ENCODE measurements at places on chromosomes 13 and 19.
A peak's percentile ranks its signal among the peaks of the same experiment; 100 is the strongest.

- peaks cover 27% of the 10 kb centered on the region for H3K27me3 ChIP-seq
- no peaks in the 10 kb centered on the region for H3K4me1 ChIP-seq
- peak; percentile 10 for DNase-seq
- no peak overlapping the region for H3K27ac ChIP-seq
- H3K36me3 ChIP-seq: no peaks in the 10 kb centered on the region
- no peak overlapping the region for H3K4me3 ChIP-seq
Observed at GRCh38 chr13:111503905-111504695, 183.7 kb downstream of the TEX29 start.

GRCh38 chr13:29489650-29490560 is 105.6 kb downstream of the SLC7A1 start:
- H3K4me3 ChIP-seq: no peak overlapping the region
- no peaks in the 10 kb centered on the region for H3K36me3 ChIP-seq
- H3K27me3 ChIP-seq: no peaks in the 10 kb centered on the region
- no peak overlapping the region for H3K27ac ChIP-seq
- no peak for DNase-seq
- no peaks in the 10 kb centered on the region for H3K4me1 ChIP-seq

- no peaks in the 10 kb centered on the region for H3K27me3 ChIP-seq
- H3K36me3 ChIP-seq: no peaks in the 10 kb centered on the region
- no peak overlapping the region for H3K27ac ChIP-seq
Observed at GRCh38 chr19:30160426-30160825, 211.8 kb upstream of the ZNF536 start.

GRCh38 chr13:97627566-97627965 is 193.6 kb downstream of the RAP2A start:
- no peak overlapping the region for H3K27ac ChIP-seq
- H3K4me3 ChIP-seq: no peak overlapping the region
- H3K36me3 ChIP-seq: no peaks in the 10 kb centered on the region
- no peak for DNase-seq

DNA sequence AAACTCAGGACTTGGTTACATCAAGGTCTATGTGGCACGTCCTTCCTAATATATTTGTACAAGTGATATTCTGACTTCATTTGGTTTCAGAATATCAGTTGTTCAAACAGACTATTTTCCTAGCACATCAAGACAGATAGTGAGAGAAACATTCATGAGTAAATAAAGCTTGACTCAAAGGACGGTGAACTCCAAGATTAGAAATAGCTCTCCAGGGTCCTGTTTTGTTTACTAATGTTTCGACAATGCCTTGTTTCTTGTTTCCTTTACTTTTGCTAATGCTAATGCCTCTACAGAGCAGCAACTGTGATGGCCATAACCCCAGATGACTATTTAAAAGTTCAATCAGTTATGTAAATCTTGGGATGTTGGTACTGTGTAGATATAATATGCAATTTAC is 313.9 kb downstream of the KLF12 start:
- no peak overlapping the region for H3K27ac ChIP-seq
- H3K4me3 ChIP-seq: no peak overlapping the region
- no peak for DNase-seq
- no peaks in the 10 kb centered on the region for H3K4me1 ChIP-seq

DNA sequence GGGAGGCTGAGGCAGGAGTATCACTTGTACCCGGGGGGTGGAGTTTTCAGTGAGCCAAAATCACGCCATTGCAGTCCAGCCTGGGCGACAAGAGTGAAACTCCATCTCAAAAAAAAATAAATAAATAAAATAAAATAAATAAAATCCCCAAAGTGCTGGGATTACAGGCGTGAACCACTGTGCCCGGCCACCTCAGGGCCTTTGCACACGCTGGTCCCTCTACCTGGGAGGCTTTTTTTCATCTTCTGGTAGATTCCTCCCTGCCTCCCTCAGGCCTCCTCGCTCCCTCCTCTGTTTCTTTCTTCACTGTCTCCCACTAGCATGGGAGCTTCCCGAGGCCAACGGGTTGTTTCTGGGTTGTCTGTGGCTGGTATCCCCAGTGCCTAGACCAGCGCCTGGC is 15.1 kb downstream of the MYBPC2 start:
- DNase-seq: no peak
- no peaks in the 10 kb centered on the region for H3K4me1 ChIP-seq
- no peak overlapping the region for H3K4me3 ChIP-seq
- H3K36me3 ChIP-seq: no peaks in the 10 kb centered on the region

- no peak overlapping the region for H3K4me3 ChIP-seq
- H3K27me3 ChIP-seq: no peaks in the 10 kb centered on the region
- no peak overlapping the region for H3K27ac ChIP-seq
- no peak for DNase-seq
- H3K36me3 ChIP-seq: no peaks in the 10 kb centered on the region
- H3K4me1 ChIP-seq: no peaks in the 10 kb centered on the region
Observed at GRCh38 chr13:26816881-26817280, 56.3 kb upstream of the GPR12 start.

- peak overlapping the region; percentile 10 for H3K27ac ChIP-seq
- no peaks in the 10 kb centered on the region for H3K36me3 ChIP-seq
- no peaks in the 10 kb centered on the region for H3K27me3 ChIP-seq
- no peaks in the 10 kb centered on the region for H3K4me1 ChIP-seq
- H3K4me3 ChIP-seq: no peak overlapping the region
- no peak for DNase-seq
Observed at GRCh38 chr13:46622630-46623256, 69.8 kb downstream of the LRCH1 start.

- DNase-seq: no peak
- no peaks in the 10 kb centered on the region for H3K4me1 ChIP-seq
- no peaks in the 10 kb centered on the region for H3K36me3 ChIP-seq
- no peaks in the 10 kb centered on the region for H3K27me3 ChIP-seq
Observed at GRCh38 chr13:43081866-43082265, 58.5 kb downstream of the DNAJC15 start.

GRCh38 chr13:99087954-99088491 is 110.2 kb upstream of the DOCK9 start:
- no peaks in the 10 kb centered on the region for H3K27me3 ChIP-seq
- no peak for DNase-seq
- no peaks in the 10 kb centered on the region for H3K36me3 ChIP-seq
- H3K4me3 ChIP-seq: peak overlapping the region; percentile 82

- no peaks in the 10 kb centered on the region for H3K4me1 ChIP-seq
- DNase-seq: no peak
- no peak overlapping the region for H3K4me3 ChIP-seq
- no peaks in the 10 kb centered on the region for H3K36me3 ChIP-seq
- H3K27me3 ChIP-seq: no peaks in the 10 kb centered on the region
- no peak overlapping the region for H3K27ac ChIP-seq
Observed at GRCh38 chr13:40375489-40376171, 290.8 kb downstream of the FOXO1 start.

GRCh38 chr19:48127561-48127960 is 16.9 kb upstream of the PLA2G4C start:
- H3K27me3 ChIP-seq: no peaks in the 10 kb centered on the region
- no peak overlapping the region for H3K4me3 ChIP-seq
- H3K4me1 ChIP-seq: no peaks in the 10 kb centered on the region
- H3K36me3 ChIP-seq: no peaks in the 10 kb centered on the region
- no peak overlapping the region for H3K27ac ChIP-seq

DNA sequence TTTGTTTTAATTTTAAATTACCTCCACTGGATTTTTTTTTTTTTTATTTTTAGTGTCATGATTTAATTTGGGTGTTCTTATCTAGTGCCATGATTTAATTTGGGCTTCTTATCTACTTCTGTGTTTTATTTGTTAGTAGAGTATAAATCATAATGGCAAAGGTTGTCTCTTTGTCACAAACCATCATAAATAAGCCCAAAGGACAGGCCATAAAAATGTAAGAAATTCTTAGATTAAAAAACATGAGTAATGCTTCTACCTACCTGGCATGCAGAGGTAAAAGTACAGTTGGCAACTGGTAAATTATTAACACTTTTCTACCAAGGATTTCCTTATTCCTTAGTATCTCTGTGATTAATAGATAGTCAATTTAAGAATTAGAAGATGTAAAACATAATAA is 55.2 kb downstream of the ERCC5 start:
- H3K27me3 ChIP-seq: no peaks in the 10 kb centered on the region
- no peak for DNase-seq
- no peak overlapping the region for H3K4me3 ChIP-seq
- no peaks in the 10 kb centered on the region for H3K36me3 ChIP-seq
- H3K27ac ChIP-seq: no peak overlapping the region

- no peaks in the 10 kb centered on the region for H3K36me3 ChIP-seq
- no peak overlapping the region for H3K4me3 ChIP-seq
- no peak overlapping the region for H3K27ac ChIP-seq
- no peaks in the 10 kb centered on the region for H3K4me1 ChIP-seq
- H3K27me3 ChIP-seq: no peaks in the 10 kb centered on the region
- DNase-seq: no peak
Observed at GRCh38 chr13:104632736-104633135, 1566.5 kb upstream of the SLC10A2 start.

GRCh38 chr19:14027856-14028450 is at the start of gene RLN3:
Gene RLN3, plus strand, starts transcription at chr19:14028148. Its CDS starts 57 bp downstream, at chr19:14028205.
- no peak within 1 kb of the TSS for H3K4me3 ChIP-seq
- no peaks in the 10 kb centered on the region for H3K36me3 ChIP-seq
- no peaks in the 10 kb centered on the region for H3K27me3 ChIP-seq
- H3K4me1 ChIP-seq: peaks cover 4% of the 10 kb centered on the region

DNA sequence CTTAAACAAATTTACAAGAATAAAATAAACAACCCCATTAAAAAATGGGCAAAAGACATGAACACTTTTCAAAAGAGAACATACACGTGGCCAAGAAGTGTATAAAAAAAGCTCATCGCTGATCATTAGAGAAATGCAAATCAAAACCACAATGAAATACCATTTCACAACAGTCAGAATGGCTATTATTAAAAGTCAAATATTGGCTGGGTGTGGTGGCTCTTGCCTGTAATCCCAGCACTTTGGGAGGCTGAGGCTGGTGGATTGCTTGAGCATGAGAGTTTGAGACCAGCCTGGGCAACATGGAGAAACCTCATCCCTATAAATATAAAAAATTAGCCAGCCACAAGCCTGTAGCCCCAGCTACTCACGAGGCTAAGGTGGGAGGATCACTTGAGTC is 89.9 kb downstream of the UBL3 start:
- no peak overlapping the region for H3K4me3 ChIP-seq
- no peak for DNase-seq
- no peaks in the 10 kb centered on the region for H3K4me1 ChIP-seq
- H3K27ac ChIP-seq: no peak overlapping the region

GRCh38 chr13:22114630-22115311 is 443.9 kb downstream of the FGF9 start:
- peaks cover 4% of the 10 kb centered on the region for H3K27me3 ChIP-seq
- no peak overlapping the region for H3K4me3 ChIP-seq
- H3K4me1 ChIP-seq: no peaks in the 10 kb centered on the region
- no peaks in the 10 kb centered on the region for H3K36me3 ChIP-seq

GRCh38 chr13:77028202-77028601 is 1.2 kb upstream of the FBXL3 start:
- H3K36me3 ChIP-seq: no peaks in the 10 kb centered on the region
- H3K27me3 ChIP-seq: no peaks in the 10 kb centered on the region
- DNase-seq: no peak
- peak overlapping the region; percentile 99 for H3K27ac ChIP-seq
- peak overlapping the region; percentile 92 for H3K4me3 ChIP-seq

- no peaks in the 10 kb centered on the region for H3K27me3 ChIP-seq
- H3K36me3 ChIP-seq: no peaks in the 10 kb centered on the region
- no peak overlapping the region for H3K4me3 ChIP-seq
- DNase-seq: no peak
Observed at GRCh38 chr13:66113882-66114526, 1116.1 kb downstream of the PCDH9 start.

- H3K4me3 ChIP-seq: no peak overlapping the region
- DNase-seq: no peak
- H3K36me3 ChIP-seq: no peaks in the 10 kb centered on the region
- no peak overlapping the region for H3K27ac ChIP-seq
- no peaks in the 10 kb centered on the region for H3K4me1 ChIP-seq
- H3K27me3 ChIP-seq: no peaks in the 10 kb centered on the region
Observed at GRCh38 chr13:66790861-66791260, 439.3 kb downstream of the PCDH9 start.
